ENCODE measurements at places on chromosomes 7 and 10. TPM values are rescaled to one million over a fixed set of nuclear protein-coding genes. Genes with fewer than 3 reads are reported as not detected.

DNA sequence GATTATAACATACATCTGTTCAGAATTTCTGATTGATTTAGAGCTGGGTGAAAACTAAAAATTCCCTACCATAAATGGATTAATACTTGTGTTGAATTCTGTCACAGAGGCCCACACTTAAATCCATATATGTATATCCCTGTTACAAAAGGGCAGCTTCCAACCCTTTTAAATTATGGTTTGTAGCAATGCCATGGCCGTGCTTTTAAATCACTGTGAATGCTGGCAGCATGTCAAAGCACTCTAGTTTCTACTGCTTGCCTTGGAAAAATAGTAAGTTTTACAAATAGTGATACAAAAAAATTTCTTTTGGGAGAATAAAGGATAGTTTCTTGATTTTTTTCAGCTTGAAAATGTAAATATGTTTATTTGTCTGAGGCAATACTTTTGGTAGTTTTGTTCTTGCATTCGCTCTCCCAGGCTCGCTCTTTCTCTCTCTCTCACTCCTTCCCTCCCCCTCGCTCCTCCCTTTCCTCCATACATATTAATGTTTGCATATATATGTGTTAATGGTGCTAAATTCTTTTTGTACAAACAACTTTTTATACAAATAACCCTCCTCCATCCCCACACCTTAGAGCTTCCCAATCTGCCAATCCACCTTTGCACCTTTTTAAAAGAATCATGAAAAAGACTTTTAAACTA, 29.8 kb downstream of the TES start:
- DNase-seq, result no peak

- no peak for DNase-seq
Observed at GRCh38 chr7:128867842-128868623, 5.4 kb downstream of the ATP6V1F start.

- DNase-seq, result no peak
Observed at GRCh38 chr7:18330548-18330947, 165.0 kb upstream of the HDAC9 start.

GRCh38 chr7:155341463-155341983, 43.8 kb downstream of the INSIG1 start:
- no peak for DNase-seq

DNA sequence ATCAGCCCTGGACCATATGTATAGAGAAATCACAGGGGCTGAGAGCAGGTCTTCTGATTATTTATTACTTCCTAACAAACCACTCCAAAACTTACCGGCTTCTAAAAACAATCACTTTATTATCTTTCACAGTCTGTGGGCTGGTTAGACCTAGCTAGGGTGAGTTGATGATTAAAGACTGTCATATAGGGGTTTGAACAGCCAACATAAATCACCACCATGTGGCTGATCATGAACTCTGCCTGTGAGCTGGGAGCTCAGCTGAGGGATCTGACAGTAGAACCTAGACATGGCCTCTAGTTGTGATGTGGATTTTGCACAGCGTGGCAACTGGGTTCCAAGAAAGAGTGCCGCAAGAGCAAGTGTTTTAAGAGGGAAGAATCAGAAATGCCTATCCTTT, 305.4 kb downstream of the CSTF2T start:
- DNase-seq, result no peak

R3HCC1L gene
- 8.3 TPM for polyA plus RNA-seq

FAM24A gene
- polyA plus RNA-seq, result not detected

All from GM23248 (cell line).